ENCODE measurements at places on chromosomes 16 and 17.

GRCh38 chr17:11882716-11883115 is 114.6 kb downstream of the ZNF18 start:
- DNase-seq, result no peak

DNA sequence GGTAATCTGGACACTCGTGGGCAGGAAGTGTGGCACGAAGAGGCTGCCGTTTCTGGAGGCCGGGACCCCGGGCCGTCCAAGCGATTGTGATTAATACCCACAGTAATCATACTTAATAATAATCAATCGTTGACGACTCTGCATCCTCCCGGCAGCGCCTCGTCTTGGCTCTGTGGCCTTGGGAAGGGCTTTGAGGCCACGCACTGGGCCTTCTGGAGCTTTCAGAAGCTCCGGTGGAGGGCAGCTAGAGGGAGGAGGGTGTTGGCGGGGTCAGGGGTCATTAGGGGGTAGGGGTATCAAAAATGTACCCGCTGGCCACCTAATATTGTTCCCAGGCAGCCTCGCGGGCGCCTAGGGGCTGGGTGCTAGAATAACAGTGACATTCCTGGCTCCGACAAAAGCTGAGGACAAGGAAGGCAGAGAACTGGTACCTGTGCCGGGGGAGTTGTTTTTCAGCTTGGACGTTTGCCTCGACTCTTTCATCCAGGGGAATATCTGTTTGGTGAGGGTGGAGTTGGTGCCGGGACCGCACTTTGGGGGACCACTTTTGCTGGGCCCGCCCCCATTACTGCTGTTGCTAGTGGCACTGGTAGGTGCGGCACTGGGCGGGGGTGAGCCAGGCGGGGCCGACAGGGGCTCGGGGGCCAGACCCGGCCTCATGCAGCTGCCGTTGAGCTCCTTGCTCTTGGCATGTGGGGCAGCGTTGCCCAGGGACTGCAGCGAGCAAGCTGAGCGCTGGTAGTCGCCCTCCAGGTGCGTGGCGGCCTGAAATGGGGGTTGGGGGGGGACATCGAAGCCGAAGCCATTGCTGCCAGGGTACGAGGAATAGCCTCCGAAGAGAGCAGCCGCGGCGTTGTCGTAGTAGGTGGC is 6.9 kb upstream of the HOXB2 start:
- DNase-seq, result no peak

- no peak for DNase-seq
These were observed at the start of gene CLDN6 for GRCh38 chr16:3017794-3018506. TSS of gene CLDN6 (minus strand) at chr16:3018183. CDS start at chr16:3016021, 2,162 bp downstream.

DNA sequence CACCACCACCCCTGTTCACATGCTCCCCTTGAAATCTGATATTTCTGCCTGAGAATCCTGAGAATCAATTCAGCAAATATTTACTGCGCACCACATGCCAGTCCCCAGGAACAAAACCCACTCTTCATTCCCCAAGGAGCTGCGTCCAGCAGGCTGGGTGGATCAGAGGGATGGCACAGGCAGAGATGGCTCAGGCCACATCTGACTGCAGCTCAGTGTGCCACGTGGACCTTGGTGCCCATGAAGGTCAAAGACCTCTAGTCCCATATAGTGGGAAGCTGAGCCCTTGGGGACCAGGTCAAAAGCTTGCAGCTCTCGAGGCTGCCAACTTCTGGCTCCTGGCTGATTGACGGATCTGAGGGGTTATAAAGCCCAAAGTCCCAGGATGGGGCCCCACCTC is 31.8 kb downstream of the CD300LF start:
- DNase-seq, result no peak

- no peak for DNase-seq
These were observed 1.8 kb downstream of the NAGS start for GRCh38 chr17:44006272-44006597.

DNA sequence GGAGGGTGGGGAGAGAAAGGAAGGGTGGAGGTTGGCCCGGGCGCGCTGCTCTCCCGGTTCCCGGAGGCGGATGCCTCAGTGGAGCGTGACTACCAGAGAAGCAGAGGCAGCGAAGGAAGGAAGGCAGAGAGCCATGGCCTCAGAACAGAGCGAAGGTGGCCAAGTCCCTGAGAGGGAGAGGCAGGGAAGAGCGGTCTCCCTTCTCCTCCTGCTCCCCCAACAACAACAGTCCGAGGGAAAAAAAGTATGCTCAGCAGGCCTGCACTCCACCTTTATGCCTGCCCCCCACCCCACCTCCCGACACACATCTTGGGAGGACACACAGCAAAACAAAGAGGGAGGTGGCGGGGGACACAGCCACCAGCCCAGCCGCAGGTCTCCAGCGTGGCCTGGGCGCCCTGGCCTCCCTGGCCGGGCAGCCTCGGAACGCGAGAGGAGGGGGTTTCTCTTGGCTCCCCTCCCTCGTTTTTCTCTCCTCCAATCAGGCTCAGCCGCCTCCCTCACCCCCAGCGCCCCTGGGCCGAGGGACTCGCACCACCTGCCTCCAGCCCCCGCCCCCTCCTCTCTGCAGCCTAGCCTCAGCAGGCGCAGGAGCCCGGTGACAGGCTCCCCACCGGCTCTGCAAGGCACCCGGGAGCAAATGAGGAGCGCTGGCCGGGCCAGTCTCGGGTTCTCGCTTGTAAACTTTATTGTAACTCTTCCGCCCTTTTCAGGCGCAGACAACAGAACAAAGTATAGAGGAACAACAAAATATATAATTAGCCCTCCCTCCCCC is 1.1 kb upstream of the HOXB7 start:
- no peak for DNase-seq
